ENCODE measurements at places on chromosomes 2 and 18. TPM values are rescaled to one million over a fixed set of nuclear protein-coding genes. Genes with fewer than 3 reads are reported as not detected.
A peak's percentile ranks its signal among the peaks of the same experiment; 100 is the strongest.

DNA sequence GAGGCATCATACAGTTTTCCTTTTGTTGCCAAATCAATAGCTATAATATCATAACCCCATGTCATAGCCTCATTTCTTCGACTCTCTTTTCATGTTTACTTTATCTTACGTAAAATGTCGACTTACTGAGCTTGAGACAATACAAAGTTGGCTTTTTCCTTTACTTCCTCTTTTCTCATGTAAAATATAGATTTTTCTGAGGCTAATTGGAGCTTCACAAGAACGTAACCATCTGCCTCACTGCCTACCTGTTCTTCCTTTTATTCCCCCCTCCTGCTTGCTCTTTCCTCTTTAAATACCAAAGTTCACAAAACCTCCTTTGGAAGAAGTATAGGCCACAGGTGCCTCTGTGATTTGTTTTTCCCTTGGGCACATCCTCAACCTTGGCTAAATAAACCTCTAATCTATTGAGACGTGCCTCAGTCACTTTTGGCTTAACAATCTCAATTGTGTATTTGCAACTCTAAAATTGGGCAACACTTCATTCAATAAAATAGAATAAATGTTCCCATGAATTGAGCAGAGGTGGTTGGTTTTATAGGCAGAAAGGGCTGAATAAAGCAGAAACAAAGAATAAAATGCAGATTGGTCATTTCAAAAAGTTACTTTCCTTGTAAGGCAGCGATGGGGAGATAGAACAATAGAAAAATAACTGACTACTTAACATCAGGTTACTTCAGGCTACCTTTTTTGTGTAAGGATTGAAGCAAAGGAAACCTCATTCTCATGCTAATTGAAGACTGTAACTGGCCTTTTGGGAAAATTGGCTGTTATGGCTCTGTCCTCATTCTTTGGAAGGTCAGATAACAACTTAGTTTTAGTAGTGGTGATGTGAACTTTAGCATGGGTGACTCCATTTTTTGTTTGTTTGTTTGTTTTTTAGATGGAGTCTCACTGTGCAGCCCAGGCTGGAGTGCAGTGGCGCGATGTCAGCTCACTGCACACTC is 21.3 kb downstream of the COMMD1 start:
- H3K4me3 ChIP-seq: no peak overlapping the region
- DNase-seq: no peak
- H3K4me1 ChIP-seq: no peaks in the 10 kb centered on the region
- H3K36me3 ChIP-seq: no peaks in the 10 kb centered on the region
- H3K27me3 ChIP-seq: no peaks in the 10 kb centered on the region
- H3K27ac ChIP-seq: no peak overlapping the region

DNA sequence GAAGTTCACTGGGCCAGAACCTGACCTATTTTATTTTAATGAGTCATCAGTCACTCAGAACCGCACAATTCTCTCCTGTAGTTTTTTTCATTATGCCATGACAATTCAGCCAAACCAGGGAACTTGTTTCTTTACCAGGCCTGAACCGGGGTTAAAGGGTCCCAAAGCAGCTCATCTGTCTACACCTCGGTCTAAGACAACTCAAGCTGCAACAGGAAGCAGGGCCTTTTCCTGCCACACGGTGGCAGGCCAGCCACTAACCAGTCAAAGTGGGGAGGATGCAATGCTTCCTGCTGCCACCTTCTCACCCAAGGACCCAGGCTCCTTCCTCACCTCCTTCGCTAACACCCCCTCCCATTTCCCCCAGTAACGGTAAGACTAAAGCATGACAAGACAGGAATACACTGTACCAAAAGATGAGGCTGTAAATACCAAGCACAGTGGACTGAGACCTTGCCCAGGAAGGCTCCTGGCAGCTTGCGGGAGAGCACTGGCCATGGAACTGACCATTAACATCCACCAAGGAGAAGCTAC is 56.7 kb upstream of the ACKR3 start:
- H3K27me3 ChIP-seq: peaks cover 2% of the 10 kb centered on the region
- H3K4me3 ChIP-seq: no peak overlapping the region
- no peaks in the 10 kb centered on the region for H3K36me3 ChIP-seq
- H3K4me1 ChIP-seq: no peaks in the 10 kb centered on the region

DNA sequence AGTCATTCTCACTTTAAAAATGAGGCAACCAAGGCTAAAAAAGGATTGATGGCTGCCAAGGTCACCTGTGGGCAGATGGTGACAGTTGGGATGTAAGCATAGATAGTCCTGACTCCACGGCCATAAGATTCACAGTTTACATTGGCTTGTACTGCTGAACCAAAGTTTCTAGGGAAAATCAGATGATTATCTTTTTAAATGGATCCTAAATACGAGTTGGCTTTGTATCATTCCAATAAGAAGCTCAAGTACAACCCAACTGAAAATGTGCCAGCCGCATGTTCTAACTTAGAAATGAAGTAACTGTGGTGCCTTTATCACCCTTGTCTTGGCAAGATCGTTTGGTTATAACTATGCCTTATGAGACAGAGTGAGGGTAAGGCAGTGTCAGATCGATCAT is 27.6 kb downstream of the HK2 start:
- no peak overlapping the region for H3K27ac ChIP-seq
- peaks cover 64% of the 10 kb centered on the region for H3K36me3 ChIP-seq
- peaks cover 21% of the 10 kb centered on the region for H3K4me1 ChIP-seq
- no peaks in the 10 kb centered on the region for H3K27me3 ChIP-seq
- no peak overlapping the region for H3K4me3 ChIP-seq

GRCh38 chr2:168751104-168751740 is 51.2 kb upstream of the NOSTRIN start:
- H3K36me3 ChIP-seq: peaks cover 3% of the 10 kb centered on the region
- H3K27ac ChIP-seq: peak overlapping the region; percentile 78
- DNase-seq: peak; percentile 74
- peaks cover 59% of the 10 kb centered on the region for H3K4me1 ChIP-seq
- no peaks in the 10 kb centered on the region for H3K27me3 ChIP-seq
- H3K4me3 ChIP-seq: no peak overlapping the region

- no peak for DNase-seq
- peaks cover 7% of the 10 kb centered on the region for H3K27me3 ChIP-seq
- H3K36me3 ChIP-seq: no peaks in the 10 kb centered on the region
- H3K4me3 ChIP-seq: no peak overlapping the region
- no peak overlapping the region for H3K27ac ChIP-seq
These were observed 288.6 kb downstream of the EN1 start for GRCh38 chr2:118558846-118559245.

DNA sequence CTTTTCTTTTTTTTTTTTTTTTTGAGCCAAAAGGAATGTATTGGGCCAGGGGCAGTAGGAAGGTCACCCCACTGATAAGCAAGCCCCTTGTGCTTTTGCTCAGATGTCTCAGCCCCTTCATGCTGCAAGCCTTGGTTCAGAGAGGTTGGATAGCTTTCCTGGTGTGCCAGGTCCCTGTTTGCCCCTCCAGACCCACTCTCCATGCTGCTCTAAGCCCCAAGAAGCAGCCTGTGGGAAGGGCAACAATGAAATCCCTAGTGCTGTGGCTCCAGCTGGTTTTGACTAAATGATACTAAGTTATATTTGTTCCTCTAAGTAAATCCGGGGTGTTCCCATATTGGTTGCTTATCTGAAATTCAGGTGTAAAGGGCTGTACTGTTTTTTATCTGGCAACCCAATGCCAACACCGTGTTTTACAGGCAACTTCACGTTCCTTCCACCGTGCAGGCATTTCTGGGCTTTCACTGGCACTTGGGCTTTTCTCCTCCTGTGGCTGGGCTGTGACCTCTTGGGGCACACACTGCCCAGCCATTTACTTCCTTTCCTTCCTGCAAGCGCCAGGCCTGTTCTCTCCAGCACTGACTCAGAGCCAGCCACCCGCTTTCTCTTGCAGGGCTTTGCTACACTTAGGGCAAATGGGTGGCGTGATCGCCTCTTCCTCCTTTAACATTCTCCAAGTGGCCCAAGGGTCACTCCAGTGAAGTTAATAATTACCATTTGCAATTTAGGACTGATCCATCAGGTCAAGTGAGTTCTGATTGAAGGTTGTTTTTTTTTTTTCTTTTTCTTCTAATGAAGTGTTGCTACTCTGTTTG is 21.6 kb downstream of the MERTK start:
- no peaks in the 10 kb centered on the region for H3K27me3 ChIP-seq
- no peaks in the 10 kb centered on the region for H3K4me1 ChIP-seq

DNA sequence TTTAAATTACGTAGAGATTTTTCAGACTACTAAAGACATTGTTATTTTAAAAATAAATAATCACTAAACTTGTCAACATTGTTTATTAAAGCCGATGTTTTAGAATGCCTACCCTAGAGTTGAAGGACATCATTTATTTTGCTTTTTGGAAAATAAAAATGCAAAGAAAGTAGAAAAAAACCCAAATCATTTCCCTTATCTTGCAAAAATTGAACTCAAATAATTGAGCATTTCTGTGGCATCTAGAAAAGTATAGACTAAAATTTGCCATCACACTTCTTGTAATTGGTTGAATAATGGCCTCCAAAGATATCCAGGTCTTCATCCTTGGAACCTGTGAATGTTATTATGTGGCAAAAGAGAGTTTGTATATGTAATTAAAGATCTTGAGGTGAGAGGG is 9.7 kb upstream of the NEDD4L start:
- H3K4me3 ChIP-seq: no peak overlapping the region
- peaks cover 20% of the 10 kb centered on the region for H3K27me3 ChIP-seq
- DNase-seq: no peak
- H3K36me3 ChIP-seq: no peaks in the 10 kb centered on the region
- no peak overlapping the region for H3K27ac ChIP-seq

GRCh38 chr18:33372442-33372841 is 68.1 kb downstream of the CCDC178 start:
- H3K27ac ChIP-seq: no peak overlapping the region
- H3K36me3 ChIP-seq: no peaks in the 10 kb centered on the region
- DNase-seq: no peak
- no peak overlapping the region for H3K4me3 ChIP-seq
- no peaks in the 10 kb centered on the region for H3K27me3 ChIP-seq

DNA sequence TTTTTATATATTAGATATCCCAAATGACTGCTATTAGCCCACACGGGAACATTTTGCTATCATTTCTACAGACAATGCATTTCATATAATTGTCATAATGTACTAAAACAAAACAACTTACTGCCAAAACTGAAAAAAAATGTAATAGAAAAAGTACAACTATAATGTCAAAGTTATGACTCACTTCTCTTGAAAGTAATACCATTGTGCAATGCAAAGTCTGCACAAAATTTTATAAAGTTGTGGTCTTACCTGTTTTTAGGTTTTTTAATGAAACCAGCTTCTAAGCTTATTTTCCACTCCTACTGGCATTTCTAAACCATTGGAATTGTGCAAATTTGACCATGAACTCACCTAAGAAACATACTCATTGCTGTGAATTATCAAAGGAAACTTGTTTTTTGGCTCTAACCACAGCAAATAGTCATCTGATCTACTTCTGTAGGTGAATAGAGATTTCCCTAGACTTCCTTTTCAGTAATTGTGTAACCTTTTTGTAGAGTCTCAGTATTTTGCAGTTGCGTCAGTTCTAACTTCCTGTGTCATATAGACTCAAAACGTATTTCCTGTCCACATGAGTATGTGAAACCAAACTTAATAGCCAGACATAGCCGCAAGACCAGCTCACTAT is 31.9 kb upstream of the TFPI start:
- DNase-seq: peak; percentile 17
- peak overlapping the region; percentile 79 for H3K27ac ChIP-seq
- peak overlapping the region; percentile 1 for H3K4me3 ChIP-seq
- H3K27me3 ChIP-seq: peaks cover 6% of the 10 kb centered on the region
- peaks cover 6% of the 10 kb centered on the region for H3K36me3 ChIP-seq

GRCh38 chr18:73615506-73615905 is 532.1 kb downstream of the FBXO15 start:
- no peaks in the 10 kb centered on the region for H3K4me1 ChIP-seq
- H3K27ac ChIP-seq: no peak overlapping the region
- DNase-seq: no peak
- peaks cover under 1% of the 10 kb centered on the region for H3K27me3 ChIP-seq
- no peaks in the 10 kb centered on the region for H3K36me3 ChIP-seq
- no peak overlapping the region for H3K4me3 ChIP-seq

DNA sequence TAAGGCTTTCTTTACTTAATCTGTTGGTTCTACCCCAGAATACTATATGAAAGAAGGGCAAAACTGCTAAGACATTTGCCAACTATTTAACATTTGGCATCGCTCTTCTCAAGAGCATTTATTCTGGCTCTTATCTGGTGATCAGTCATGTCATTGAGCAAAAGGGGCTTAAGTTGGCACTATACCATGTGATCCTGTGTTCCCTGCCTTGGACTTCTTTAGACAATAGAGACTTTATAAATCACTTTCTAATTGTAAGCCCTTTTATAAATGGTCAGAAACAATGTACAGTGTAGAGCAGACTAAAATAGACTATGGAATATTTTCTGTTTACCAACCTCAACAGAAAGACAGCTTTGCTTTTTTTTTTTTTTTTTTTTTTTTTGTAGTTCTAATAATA is 52.1 kb downstream of the GTF3C3 start:
- no peaks in the 10 kb centered on the region for H3K36me3 ChIP-seq
- no peaks in the 10 kb centered on the region for H3K27me3 ChIP-seq
- no peak overlapping the region for H3K27ac ChIP-seq
- no peak overlapping the region for H3K4me3 ChIP-seq
- no peak for DNase-seq

DNA sequence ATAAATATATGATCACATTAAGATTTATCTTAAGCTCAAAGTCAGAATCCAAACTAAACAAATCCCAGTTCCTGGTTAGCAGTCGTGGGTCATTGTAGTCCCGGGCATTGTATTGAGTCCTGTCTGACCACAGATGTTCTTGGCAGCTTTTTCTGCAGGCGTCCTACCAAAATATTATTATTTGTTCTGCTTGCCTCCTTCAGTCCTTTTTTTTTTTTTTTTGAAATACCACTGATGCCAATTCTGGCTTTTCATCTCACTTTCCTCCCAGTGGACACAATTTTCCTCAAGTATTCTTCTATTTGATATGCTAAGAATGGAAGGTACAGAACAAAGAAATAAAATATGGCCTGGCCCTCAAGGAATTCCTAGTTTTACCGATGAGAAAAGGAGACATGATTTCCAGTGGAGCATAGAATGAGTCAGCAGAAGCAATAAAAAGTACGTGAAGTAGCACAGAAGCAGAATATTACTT is 151.6 kb downstream of the CSRNP3 start:
- H3K27ac ChIP-seq: no peak overlapping the region
- no peaks in the 10 kb centered on the region for H3K4me1 ChIP-seq
- no peak overlapping the region for H3K4me3 ChIP-seq
- DNase-seq: no peak

DNA sequence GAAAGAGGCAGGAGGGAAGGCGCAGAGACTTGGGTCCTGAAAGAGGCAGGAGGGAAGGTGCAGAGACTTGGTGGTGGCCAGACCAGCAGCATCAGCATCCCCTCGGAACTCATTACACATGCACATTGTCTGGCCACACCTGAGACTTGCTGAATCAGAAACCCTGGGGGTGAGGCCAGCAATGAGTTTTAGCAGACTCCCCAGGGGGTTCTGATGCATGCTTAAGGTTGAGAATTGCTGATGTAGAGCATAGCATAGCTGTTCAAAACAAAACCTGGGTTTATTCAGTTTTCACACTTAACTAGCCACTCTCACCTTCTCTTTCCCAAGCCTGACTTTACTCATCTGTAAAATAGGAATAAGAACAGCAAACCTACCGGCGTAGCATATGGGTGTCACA is 122.9 kb downstream of the MRO start:
- H3K27ac ChIP-seq: no peak overlapping the region
- DNase-seq: no peak
- peaks cover 4% of the 10 kb centered on the region for H3K27me3 ChIP-seq
- no peak overlapping the region for H3K4me3 ChIP-seq
- H3K4me1 ChIP-seq: no peaks in the 10 kb centered on the region

ACTG2 gene
- 0.11 TPM for total RNA-seq

C2orf80 gene
- total RNA-seq: not detected

PLGLB1 gene
- 1.3 TPM for total RNA-seq

TMEM185B gene
- 16.7 TPM for total RNA-seq

RAB6C gene
- not detected for total RNA-seq

EVA1A gene
- total RNA-seq: 0.43 TPM

CFAP53 gene
- total RNA-seq: 0.27 TPM

HAAO gene
- total RNA-seq: 1.0 TPM

CHRNG gene
- total RNA-seq: not detected
